Heart left ventricle (tissue), 16 donors: ENCODE measurements at places on chromosomes 7 and 10.

- H3K27me3 ChIP-seq, result no peaks in the 10 kb centered on the region
- DNase-seq, result no peak
- H3K4me1 ChIP-seq, result no peaks in the 10 kb centered on the region
- H3K4me3 ChIP-seq, result no peak overlapping the region
Measured at GRCh38 chr10:108515821-108516220, 1351.3 kb upstream of the SORCS1 start.

DNA sequence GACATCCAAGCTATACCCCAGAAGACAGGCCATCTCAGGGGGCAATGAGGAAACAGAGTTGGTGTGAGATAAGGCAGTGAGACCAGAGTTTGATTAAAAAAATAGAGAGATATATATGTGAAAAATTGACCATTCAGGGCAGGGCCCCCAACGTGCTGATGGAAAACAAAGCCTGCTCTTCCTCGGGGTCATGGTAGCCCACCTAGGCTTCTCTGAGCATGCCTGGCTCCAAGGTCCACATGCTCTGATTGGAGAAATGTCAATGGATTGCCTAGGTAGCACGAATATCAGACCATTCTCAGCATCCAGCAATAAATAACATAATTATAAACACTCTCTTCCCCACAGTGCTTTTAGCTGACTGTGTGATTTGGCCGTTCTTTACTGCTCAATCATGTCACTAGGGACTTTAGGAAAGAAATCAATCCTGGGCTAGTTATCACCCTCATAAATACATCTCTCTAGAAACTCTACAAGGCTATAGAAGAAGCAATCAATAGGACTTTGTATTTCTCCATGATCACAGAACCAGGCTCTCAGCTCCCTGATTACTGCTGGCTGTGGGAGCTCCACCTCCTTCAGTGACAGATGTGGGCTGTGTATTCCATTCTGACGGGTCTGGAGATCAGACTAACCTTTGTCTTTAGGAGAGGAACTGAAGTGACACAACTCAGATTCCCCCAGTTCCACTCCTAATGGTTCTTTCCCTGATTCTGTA, 766.4 kb downstream of the GRID1 start:
- H3K27ac ChIP-seq, result no peak overlapping the region
- no peaks in the 10 kb centered on the region for H3K4me1 ChIP-seq
- no peak for DNase-seq
- H3K36me3 ChIP-seq, result no peaks in the 10 kb centered on the region
- no peaks in the 10 kb centered on the region for H3K27me3 ChIP-seq

DNA sequence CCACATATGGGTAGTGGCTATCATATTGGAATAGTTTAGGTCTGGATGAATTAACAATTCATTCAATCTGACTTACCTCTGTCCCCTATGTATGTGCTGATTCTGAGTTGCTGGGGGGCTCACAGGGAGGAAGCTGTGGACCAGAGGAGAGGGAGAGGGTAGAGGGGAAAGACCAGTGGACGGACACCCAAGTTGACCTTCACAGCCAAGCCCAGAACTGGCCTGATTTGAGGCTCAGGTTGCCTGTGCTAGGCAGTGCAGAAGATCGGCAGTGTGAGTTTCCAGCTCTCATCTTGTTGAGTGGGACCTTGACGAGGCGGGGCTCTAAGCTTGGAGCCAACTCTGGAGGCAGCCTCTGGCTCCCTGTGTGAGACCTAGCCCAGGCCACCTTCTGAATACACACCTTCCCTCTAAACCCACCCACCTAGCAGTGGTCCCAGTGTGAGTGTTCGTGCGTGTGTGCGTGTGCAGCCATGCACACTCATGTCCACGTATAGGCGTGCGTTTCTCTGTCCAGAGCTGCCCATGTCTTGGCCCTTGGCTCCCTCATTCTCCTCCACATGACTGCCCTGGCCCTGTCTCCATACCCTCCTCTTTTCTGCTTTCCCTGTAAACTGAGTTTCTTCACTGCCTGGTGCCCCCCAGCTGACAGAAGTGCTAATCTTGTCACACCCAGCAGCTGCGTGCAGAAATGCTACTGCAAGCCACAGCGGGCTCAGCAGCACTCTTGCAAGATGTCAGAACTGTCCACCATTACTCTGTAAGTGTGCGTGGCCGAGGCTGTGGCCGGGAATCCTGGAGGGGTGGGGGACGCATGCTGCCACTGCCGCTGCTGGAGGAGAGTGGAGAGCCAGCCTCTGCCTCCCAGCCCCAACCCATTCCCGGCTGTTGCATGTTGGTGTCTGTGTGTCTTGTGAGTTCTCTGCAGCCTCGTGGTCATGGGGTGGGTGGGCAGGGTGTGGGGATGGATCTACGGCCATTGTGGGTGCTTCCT, 47.6 kb downstream of the ADCYAP1R1 start:
- no peak for DNase-seq
- H3K27ac ChIP-seq, result no peak overlapping the region
- H3K4me3 ChIP-seq, result no peak overlapping the region
- H3K27me3 ChIP-seq, result peaks cover 15% of the 10 kb centered on the region

DNA sequence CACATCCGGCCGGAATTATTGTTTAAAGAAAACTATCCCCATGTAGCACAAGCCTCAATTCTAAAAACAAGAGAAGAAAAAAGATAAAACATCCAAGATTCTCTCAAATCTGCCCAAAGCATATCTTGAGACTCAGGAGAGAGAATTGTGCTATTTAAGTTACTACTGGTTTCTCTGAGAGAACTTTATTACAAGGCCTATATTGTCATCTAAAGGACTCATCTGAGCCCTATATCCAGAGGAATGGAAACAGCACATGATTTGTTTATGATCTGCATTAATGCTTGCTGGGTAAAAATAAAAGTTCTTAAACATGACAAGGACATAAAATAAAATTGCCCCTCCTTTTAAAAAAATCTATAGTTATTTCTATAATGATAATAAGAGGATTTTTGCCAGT, 25.0 kb downstream of the LRRN3 start:
- DNase-seq, result no peak
- no peaks in the 10 kb centered on the region for H3K27me3 ChIP-seq
- H3K4me3 ChIP-seq, result no peak overlapping the region
- no peaks in the 10 kb centered on the region for H3K36me3 ChIP-seq
- H3K4me1 ChIP-seq, result peaks cover 16% of the 10 kb centered on the region
- no peak overlapping the region for H3K27ac ChIP-seq

DNA sequence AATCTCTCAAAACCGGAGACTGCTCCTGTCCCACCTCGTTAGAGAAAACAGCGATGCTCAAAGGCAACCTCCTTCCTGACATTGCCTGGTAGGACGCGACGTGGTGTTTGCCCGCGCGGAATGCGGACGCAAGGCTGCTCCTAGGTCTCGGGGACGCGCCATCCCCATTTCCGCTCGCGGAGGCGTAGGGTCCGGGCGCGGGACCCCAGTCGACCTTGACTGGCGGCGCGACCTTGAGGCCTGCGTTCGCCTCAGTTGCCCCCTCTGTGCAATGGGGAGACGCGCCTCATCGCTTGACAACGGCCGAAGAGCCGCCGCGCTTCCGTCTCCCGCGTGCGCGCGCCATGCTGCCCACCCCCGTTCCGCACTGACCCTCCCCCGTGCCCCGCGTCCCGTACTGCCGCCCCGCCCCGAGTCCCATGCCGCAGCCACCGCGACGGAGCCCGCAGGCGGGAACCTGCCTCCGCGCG, 412 bp upstream of the PPIA start:
- H3K27ac ChIP-seq, result peak overlapping the region; percentile 98
- no peak for DNase-seq
- H3K4me1 ChIP-seq, result peaks cover 14% of the 10 kb centered on the region
- H3K4me3 ChIP-seq, result peak overlapping the region; percentile 65

DNA sequence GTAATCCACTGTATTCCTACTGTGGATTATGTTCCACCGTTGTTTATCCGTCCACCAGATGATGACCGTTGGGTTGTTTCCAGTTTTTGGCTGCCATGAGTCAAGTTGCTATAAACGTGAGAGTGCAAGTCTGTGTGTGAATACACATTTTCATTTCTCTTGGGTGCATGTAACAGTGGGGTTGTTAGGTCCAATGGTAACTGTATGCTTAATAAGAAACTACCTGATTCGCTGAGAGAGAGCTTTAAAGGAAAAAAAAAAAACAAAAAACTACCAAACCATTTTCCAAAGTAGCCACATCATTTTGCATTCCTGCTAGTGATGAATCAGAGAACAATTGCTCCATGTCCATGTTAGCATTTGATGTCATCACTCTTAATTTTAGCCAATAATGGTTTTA, 15.9 kb downstream of the UBN2 start:
- no peak for DNase-seq
- H3K4me3 ChIP-seq, result no peak overlapping the region
- no peaks in the 10 kb centered on the region for H3K27me3 ChIP-seq
- peaks cover 4% of the 10 kb centered on the region for H3K36me3 ChIP-seq
- H3K27ac ChIP-seq, result no peak overlapping the region

- H3K4me1 ChIP-seq, result peaks cover 22% of the 10 kb centered on the region
- peak; percentile 57 for DNase-seq
- H3K27ac ChIP-seq, result peak overlapping the region; percentile 98
- peak overlapping the region; percentile 86 for H3K4me3 ChIP-seq
- no peaks in the 10 kb centered on the region for H3K27me3 ChIP-seq
Measured at GRCh38 chr10:31929261-31930022, 811 bp upstream of the ARHGAP12 start.

GRCh38 chr10:133276435-133277201, at the start of gene ADAM8:
ADAM8 (minus strand) TSS chr10:133276868; CDS start chr10:133276817, 51 bp downstream.
- peak within 1 kb of the TSS; percentile 28 for H3K4me3 ChIP-seq
- H3K36me3 ChIP-seq, result peaks cover 28% of the 10 kb centered on the region
- no peak within 1 kb of the TSS for H3K27ac ChIP-seq
- DNase-seq, result no peak

DNA sequence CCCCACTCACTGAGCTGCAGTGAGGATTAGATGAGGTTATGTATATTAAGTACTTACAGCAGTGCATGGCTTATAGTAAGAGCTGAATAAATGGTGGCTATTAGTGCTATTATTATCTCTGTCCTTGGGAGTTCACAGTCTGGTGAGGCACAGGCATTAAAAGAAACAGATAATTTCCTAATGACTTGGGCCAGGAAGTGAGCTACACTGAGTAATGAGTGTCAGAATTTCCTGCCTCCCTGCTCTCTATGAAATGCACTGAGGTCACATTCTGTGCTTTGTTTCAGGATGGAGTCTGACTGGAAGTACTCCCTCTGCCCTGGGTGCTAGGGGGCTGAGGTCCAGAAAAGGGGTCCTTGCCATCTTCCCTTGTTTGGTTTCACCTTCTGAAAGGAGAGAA, 48.7 kb upstream of the LOXL4 start:
- H3K27me3 ChIP-seq, result no peaks in the 10 kb centered on the region
- no peaks in the 10 kb centered on the region for H3K36me3 ChIP-seq
- DNase-seq, result no peak

- H3K36me3 ChIP-seq, result no peaks in the 10 kb centered on the region
- DNase-seq, result peak; percentile 53
- H3K4me3 ChIP-seq, result no peak overlapping the region
Measured at GRCh38 chr7:42096681-42097561, 140.1 kb downstream of the GLI3 start.

DNA sequence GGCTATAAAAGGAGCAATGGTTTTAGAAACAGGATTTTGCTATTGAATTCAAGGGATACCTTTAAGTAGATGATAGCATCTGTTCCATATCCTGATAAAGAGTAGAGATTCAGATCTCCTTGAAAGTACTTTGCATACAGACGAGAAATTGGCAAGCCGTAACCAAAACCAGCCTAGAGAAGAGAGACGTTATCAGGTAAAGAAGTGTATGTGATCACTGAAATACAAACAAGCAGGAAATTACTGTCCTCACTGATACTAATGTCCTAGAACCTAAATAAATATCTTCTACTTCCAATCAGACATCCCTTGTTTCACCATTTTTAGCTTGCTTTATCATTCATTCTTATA, 9.4 kb downstream of the PDK4 start:
- peaks cover 93% of the 10 kb centered on the region for H3K36me3 ChIP-seq
- DNase-seq, result no peak
- peaks cover 17% of the 10 kb centered on the region for H3K4me1 ChIP-seq

- H3K4me1 ChIP-seq, result no peaks in the 10 kb centered on the region
- H3K36me3 ChIP-seq, result no peaks in the 10 kb centered on the region
- DNase-seq, result no peak
- H3K27ac ChIP-seq, result no peak overlapping the region
Measured at GRCh38 chr10:69636626-69637605, 6.9 kb downstream of the FAM241B start.

DNA sequence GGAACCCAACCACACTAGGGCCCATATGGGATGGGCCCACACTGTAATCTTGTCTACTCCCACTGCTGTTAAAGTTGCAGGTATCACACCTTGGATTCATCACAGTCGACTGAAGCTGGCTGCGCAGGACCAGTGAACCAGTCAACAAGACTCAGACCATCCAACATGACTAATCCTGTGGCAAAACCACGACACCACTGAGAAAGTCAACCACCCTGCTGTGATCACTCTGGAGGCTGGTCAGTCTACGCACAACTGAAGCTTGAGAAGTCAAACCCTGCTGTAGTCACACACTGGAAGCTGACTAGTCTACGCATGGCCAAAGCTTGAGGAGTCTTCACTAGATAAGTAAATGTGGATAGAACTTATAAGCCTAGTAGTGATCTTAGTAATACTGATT, 9.6 kb upstream of the CYREN start:
- H3K27ac ChIP-seq, result no peak overlapping the region
- H3K4me1 ChIP-seq, result no peaks in the 10 kb centered on the region
- H3K36me3 ChIP-seq, result peaks cover 18% of the 10 kb centered on the region
- no peak overlapping the region for H3K4me3 ChIP-seq
- no peaks in the 10 kb centered on the region for H3K27me3 ChIP-seq

DNA sequence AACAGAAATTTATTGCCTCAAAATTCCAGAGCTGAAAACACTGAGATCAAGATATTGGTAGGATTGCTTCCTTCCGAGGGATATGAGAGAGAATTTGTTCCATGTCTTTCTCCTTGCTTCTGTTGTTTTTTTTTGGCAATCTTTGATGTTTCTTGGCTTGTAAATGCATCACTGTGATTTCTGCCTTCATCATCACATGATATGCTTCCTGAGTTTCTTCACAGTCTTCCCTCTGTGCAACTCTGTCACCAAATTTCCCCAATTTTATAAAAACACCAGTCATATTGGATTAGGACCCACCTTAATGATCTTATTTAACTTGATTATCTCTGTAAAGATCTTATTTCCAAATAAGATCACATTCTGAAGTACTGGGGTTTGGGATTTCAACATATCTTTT, 14.7 kb downstream of the TMEM236 start:
- no peaks in the 10 kb centered on the region for H3K27me3 ChIP-seq
- no peak for DNase-seq
- no peaks in the 10 kb centered on the region for H3K36me3 ChIP-seq
- no peaks in the 10 kb centered on the region for H3K4me1 ChIP-seq

GRCh38 chr10:112775892-112776674, 174.0 kb upstream of the TCF7L2 start:
- H3K4me1 ChIP-seq, result peaks cover 7% of the 10 kb centered on the region
- no peaks in the 10 kb centered on the region for H3K36me3 ChIP-seq
- no peak for DNase-seq
- H3K4me3 ChIP-seq, result no peak overlapping the region
- no peaks in the 10 kb centered on the region for H3K27me3 ChIP-seq
